Purkinje cell (primary cell): ENCODE measurements at places on chromosomes 3 and 15. TPM values are rescaled to one million over a fixed set of nuclear protein-coding genes. Genes with fewer than 3 reads are reported as not detected.

Gene PAQR9
- 5.6 and 6.5 TPM in 2 replicates for polyA plus RNA-seq

Gene CLDN1
- polyA plus RNA-seq: not detected in 2 replicates

Gene FSTL1
- 1.7 and 2.1 TPM in 2 replicates for polyA plus RNA-seq

Gene PARP14
- polyA plus RNA-seq: 1.3 and 4.7 TPM in 2 replicates

Gene RAB7A
- polyA plus RNA-seq: 153 and 158 TPM in 2 replicates

Gene MED12L
- polyA plus RNA-seq: 3.2 and 8.0 TPM in 2 replicates

Gene CCDC33
- not detected in 2 replicates for polyA plus RNA-seq

Gene FAM3D
- not detected in 2 replicates for polyA plus RNA-seq

Gene MYL3
- 0.27 TPM in 1 of 2 replicates, not detected in the other for polyA plus RNA-seq

Gene SLC9C1
- polyA plus RNA-seq: not detected in 2 replicates

Gene TFDP2
- polyA plus RNA-seq: 55.4 and 60.4 TPM in 2 replicates

Gene CADM2
- polyA plus RNA-seq: 94.3 and 107 TPM in 2 replicates

Gene SLC28A1
- not detected in 2 replicates for polyA plus RNA-seq

Gene EIF4G1
- polyA plus RNA-seq: 47.4 and 73.4 TPM in 2 replicates

Gene RTP1
- polyA plus RNA-seq: 2.0 TPM in 1 of 2 replicates, not detected in the other
